ENCODE measurements at places on chromosomes 5 and 9.

DNA sequence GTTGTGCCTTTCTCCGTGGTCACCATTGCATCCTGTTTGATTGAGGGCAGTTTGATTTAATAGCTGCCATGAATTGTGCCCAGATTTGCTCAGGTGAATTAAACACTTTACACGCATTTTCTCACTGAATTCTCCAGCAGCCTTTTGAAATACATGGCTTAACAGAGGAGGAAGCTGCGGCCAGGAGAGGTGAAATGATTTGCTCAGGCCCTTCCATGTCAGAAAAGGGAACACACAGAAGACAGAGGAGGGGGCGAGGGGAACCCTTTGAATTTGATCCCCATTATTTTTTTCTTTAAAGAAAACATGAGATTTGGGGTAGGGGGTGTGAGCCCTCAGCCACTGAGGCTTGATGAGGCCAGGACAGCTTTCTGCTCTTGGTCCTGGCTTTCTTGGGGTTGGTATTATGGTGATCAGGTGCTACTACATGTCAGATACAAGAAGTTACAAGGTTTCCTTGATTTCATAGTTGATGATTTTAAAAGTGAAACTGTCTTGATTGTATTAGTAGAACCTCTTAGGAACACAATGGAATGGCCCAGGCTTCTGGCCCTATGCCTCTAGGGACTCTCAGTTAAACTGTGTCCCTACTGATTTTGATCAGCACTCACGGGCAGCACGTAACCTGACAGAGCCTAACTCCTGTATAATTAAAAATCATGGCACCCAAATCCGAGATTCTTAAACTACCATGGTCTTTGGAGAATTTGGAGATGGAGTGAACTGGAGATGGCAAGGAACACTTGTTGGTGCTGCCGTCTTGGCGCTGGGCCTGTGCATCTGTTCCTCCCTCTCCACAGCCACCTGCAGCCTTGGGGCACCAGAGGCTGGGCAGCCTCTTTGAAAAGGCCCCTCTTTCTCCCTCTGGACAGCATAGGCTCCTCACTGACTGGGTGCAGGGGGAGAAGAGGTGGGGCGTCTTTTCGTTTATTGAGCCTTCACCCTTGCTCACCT is 107.9 kb downstream of the TRIO start:
- no peak for DNase-seq

- DNase-seq: no peak
These were observed 9.8 kb downstream of the CLTB start for GRCh38 chr5:176406436-176407052.

GRCh38 chr5:130164966-130165365 is 260.7 kb downstream of the CHSY3 start:
- no peak for DNase-seq

- DNase-seq: no peak
These were observed 26.6 kb downstream of the MLANA start for GRCh38 chr9:5917273-5917672.

GRCh38 chr5:122062205-122062604 is 15.9 kb downstream of the LOX start:
- DNase-seq: no peak

- DNase-seq: no peak
These were observed 88.8 kb upstream of the EQTN start for GRCh38 chr9:27385606-27386322.

GRCh38 chr5:15753752-15754151 is 253.8 kb downstream of the FBXL7 start:
- no peak for DNase-seq

DNA sequence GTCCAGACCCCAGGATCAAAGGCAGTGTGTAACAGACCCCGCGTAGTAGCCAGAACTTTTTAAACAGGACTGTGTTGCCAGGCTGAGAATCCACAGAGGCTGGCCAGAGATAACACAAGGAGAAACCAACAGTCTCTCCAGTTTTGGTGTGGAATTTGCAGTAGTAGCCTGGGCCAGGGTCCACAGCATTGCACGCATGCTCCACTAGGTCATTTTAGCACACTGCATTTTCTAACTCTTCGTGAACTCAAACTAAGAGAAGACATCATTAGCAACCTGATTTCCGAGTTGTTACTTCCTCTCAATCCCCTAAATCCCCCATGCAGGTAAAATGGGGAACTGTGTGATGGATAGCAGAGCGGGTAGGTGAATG is 119.6 kb downstream of the BOD1 start:
- no peak for DNase-seq

GRCh38 chr9:107711542-107711941 is 222.0 kb upstream of the KLF4 start:
- DNase-seq: no peak
